CD4-positive, alpha-beta T cell treated with Interleukin-15 for 1 hour (primary cell): ENCODE measurements at places on chromosomes 7 and 10.

DNA sequence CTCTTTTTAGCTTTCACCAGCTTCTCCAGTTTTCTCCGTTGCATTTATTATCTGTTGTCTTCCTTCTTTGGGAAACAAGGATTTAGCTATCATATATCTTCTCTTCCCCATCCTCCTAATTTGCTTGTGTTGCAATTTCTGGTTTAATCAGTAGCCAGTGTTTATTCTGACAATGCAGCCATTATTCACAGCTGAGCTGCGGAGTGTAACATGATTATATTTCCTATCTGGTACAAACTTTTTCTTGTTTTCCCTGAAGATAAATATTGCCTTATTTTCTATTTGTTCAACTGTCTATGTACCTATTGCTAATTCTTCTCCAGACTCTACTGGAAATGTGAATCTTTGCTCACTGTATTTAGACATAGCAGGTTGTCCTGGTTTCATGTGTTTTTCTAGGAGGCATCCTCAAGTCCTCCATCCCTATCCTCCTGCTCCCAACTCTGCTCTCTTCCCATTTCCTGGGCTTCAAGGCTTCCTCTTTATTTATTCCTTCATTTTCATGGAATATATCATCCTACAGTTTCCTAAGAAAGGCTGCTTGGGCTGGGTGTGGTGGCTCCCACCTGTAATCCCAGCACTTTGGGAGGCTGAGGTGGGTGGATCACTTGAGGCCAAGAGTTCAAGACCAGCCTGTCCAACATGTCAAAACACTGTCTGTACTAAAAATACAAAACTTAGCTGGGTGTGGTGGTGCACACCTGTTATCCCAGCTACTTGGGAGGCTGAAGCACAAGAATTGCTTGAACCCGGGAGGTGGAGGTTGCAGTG, 72.4 kb upstream of the KDM7A start:
- DNase-seq: no peak

GRCh38 chr10:132204781-132205473, 18.2 kb downstream of the DPYSL4 start:
- DNase-seq: no peak

- DNase-seq: no peak
These were observed 271.9 kb downstream of the C7orf25 start for GRCh38 chr7:42639930-42640329.

- DNase-seq: no peak
These were observed 302.8 kb upstream of the PITRM1 start for GRCh38 chr10:3475367-3475766.

- DNase-seq: no peak
These were observed 134.0 kb downstream of the PTPRN2 start for GRCh38 chr7:158453663-158454062.

GRCh38 chr10:2471811-2472210, 595.5 kb upstream of the PFKP start:
- DNase-seq: no peak

GRCh38 chr10:80172896-80173295, 32.4 kb downstream of the ANXA11 start:
- DNase-seq: no peak

- no peak for DNase-seq
These were observed 162.1 kb downstream of the TCF7L2 start for GRCh38 chr10:113111900-113112853.

DNA sequence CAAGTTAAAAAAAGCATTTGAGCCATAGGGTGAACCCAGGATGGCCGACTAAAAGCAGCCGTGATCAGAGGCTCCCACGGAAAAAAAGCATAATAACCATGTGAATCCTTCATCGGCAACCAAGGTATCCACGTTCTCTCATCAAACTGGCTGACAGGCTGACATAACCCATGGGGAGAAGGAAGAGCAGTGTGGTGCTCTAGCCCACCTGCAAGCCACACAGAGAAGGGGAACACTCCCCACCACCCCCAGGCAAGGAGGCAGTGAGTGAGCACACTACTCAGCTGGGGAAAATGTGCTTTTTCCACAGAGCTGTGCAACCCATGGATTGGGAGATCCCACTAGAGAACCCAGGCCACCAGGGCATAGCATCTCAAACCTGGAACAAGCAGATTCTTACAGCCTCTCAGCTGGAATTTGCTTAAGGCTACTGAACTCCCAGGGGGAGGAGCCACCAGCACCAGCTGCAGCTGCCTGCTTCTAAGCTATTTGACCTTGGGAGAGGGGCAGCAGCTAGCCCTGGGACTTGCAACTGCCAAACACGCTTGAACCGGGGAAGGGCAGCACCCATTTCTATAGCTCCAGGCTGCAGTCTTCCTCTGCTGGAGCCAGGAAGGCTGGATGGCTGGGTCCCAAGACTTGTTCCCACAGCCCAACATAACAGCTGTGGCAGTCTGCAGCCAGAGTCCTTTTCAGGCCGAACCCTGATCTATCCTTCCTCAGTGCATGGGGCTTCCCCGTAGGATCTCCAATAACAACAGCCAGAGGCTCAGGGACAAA, 178.2 kb upstream of the NRG3 start:
- no peak for DNase-seq

DNA sequence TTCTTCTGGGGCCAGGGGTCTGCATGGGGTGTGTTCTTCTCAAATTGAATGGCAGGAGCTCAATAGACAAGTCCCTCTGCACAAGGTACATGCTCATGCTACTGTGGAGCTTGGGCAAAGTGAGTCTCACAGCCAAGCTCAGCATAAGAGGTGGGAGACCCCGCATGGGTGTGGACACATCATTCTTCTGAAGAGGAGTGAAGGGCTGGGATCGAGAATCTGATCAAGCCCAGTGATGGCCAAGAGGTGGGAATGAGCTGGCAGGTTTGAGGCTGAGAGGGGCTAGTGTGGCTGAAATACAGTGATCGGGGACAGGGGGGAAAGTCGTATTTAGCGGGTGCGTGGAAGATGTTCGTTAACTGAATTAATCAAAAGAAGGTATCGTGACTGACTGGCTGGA, 32.6 kb downstream of the CDH23 start:
- DNase-seq: no peak

DNA sequence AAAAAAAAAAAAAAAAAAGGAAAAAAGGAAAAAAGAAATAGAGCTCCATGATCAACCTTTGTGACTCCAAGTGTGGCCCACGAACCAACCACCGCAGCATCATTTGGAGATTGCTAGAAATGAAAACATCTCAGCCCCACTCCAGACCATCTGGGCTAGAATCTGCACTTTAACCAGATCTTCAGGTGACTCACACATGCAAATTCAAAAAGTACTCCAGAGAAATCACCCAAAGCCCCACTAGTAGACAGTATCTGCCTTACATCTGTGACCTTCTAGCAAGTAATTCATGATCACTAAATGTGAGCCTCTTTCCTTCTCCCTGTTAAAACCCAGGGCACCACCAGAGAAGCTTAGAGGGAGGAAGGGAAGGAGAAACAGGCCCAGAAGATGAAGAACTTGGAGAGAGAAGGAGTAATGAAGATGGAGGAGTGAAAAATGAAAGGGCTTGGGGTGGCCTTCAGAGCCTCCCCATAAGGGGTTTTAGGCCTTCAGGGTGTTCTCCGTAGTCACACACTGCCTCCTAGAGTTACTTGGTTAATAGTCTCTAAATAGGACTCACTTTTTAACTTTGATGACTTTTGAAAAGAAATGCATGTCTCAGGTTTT, 94.0 kb downstream of the SLC37A3 start:
- peak; percentile 57 for DNase-seq

DNA sequence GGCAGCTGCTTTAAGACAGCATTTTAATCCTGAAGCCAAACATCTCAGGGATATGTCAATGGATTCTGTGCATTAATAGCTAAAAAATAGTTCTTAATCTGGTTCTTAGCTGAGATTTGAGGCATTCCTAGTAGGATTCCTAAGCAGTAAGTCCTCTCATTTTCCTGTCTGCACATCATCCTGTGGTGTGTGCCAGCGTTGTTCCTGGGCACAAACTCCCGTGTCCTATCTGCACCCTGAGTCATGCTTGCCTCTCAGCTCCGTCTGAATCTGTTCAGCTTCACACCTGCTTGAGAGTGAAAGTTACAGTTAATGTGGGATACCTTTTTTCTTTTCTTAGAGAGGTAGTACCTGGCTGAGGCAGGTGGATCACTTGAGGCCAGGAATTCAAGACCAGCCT, 19.5 kb downstream of the BAG3 start:
- DNase-seq: no peak

DNA sequence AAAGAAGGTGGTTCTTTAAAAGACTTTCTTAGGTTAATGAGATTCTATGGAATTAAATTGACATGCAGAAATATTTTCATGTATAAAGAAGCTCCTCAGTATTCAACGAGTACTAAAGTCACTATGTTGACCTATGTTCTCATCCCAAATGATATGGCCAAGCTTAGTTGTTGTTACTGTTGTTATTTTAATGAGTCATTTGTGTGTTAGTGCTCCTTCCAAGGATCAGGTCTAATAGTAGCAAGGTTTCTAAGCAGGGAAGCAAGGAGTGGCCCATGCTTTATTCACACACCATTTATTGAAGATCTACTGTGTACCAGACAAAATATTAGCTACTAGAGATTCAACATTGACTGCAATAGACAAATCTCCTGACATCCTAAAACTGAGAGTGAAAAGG, 41.9 kb downstream of the LRRN3 start:
- DNase-seq: no peak

- DNase-seq: peak; percentile 24
These were observed 494 bp downstream of the PALS2 start for GRCh38 chr7:24573554-24574338.

DNA sequence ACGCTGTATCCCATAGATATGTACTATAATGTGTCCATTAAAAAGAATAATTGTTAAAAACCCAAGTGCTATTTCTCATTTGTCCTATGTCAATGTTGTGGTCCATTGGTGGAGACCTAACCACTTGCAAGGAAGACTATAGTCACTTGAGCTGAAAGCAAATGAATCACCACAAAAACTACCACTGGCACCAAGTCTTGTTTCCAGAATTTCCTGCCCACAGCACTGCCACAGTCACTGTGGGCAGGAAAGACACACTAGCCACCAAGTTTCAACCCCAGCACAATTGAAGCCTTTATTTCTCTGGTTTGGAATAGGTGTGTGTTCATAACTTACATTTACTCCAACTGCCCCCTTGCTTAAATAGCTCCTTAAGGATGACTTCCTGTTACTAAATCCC, 12.4 kb downstream of the DIP2C start:
- DNase-seq: no peak

- peak; percentile 43 for DNase-seq
These were observed 412 bp downstream of the PIP4K2A start for GRCh38 chr10:22713853-22714478.

DNA sequence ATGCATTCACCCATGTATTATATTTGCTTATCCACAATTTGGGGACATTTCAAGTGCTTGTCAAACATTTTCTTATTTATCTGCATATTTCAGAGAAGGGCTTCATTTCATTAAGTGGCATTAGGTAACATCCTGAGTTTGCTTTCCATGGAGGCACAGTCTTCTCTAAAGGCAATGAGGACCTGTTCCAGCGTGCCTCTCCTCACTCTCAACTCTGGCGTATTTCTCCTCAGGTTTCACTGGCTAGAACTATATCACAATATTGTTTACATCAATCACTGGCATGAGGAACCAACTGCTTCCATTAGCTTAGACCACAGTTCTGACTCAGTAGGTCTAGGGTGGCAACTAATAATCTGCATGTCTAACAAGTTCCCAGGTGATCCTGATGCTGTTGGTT, 177.2 kb downstream of the TAX1BP1 start:
- no peak for DNase-seq

DNA sequence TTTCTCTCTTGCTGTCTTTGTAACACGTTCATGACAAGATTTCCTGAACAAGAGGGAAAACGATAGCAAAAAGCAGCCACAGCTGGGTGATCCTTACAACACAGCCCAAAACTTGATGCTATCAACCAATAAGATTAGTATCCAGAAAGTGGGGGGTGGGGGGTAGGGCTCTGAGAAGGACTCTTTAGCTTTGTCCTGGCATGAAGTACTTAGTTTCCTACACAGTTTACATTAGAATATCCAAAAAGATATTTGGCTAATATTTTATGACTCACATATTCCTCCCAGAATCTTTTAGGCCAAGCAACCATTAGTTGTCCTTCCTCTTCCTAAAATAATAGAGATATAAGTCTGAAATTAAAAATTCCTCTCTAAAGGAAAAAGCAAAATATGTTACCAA, 22.9 kb upstream of the LRRC17 start:
- DNase-seq: no peak

GRCh38 chr10:70074165-70074564, 21.5 kb downstream of the MACROH2A2 start:
- no peak for DNase-seq

DNA sequence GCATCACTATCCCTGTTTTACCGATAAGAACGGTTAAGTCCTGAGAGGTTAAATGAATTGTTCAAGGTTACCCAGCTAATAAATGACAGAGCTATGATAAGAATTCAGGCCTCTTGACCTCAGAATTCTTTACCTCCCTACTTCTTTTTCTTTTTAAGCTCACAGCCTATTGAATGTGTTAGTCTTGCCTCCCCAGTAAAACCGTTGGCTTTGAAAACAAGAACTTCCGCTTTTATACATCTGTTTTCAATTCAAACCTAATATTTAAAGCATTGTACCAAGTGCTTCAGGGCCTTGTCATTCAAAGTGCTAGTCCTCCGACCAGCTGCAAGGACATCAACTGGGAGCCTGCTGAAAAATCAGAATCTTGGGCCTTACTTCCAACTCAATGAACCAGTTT, 15.6 kb downstream of the SEC31B start:
- DNase-seq: no peak

DNA sequence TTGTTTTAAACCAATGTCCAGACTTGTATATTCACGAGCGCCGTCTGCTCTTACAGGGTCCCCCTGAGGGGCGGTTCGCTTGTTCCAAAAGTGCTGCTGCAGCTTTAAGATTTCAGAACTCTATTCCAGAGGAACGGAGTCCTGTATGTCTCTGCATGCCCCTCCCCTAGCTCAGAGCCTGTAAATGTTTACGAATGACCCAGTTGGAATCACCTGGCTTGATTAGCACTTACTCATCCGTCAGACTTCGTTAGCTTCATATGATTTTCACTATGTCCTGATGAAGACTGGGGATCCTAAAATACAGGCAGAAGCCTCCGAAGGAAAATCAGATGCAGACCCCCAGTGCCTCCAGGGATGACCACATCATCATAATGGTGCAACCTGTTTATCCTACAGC, 4.5 kb upstream of the CHST15 start:
- no peak for DNase-seq

- no peak for DNase-seq
These were observed 33.7 kb upstream of the AQP1 start for GRCh38 chr7:30877993-30878392.
